ENCODE measurements at places on chromosomes 6 and 20.

DNA sequence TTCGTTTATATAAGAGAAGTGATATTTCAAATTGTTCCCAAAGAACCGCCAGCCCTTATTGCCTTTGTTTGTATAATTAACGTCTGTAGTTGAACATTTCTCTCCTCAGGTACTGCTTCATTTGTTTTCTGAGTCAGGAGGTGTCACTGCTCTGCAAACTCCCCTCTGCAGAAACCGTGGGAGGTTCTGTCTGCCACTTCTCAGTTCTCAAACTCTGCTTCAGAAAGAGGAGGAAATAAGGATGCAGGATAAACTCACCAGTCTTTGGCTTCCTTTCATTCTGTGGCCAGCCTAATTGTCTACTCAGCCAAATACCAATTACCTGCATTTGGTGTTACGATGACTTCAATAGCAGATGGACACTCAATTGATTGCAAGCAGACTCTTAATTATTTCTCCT lies 149.8 kb downstream of the PAK5 start:
- DNase-seq: no peak

- no peak for DNase-seq
Measured at GRCh38 chr20:42181064-42181463, 562.9 kb upstream of the CHD6 start.

GRCh38 chr6:14276071-14276470 lies 158.5 kb downstream of the CD83 start:
- no peak for DNase-seq

GRCh38 chr6:35911871-35912653 lies 8.8 kb downstream of the SRPK1 start:
- DNase-seq: no peak

- DNase-seq: no peak
Measured at GRCh38 chr6:167835260-167835659, 8.5 kb downstream of the AFDN start.

- no peak for DNase-seq
Measured at GRCh38 chr6:170094686-170095272, 196.1 kb downstream of the DLL1 start.

GRCh38 chr20:24587384-24588046 lies 118.1 kb downstream of the SYNDIG1 start:
- no peak for DNase-seq

DNA sequence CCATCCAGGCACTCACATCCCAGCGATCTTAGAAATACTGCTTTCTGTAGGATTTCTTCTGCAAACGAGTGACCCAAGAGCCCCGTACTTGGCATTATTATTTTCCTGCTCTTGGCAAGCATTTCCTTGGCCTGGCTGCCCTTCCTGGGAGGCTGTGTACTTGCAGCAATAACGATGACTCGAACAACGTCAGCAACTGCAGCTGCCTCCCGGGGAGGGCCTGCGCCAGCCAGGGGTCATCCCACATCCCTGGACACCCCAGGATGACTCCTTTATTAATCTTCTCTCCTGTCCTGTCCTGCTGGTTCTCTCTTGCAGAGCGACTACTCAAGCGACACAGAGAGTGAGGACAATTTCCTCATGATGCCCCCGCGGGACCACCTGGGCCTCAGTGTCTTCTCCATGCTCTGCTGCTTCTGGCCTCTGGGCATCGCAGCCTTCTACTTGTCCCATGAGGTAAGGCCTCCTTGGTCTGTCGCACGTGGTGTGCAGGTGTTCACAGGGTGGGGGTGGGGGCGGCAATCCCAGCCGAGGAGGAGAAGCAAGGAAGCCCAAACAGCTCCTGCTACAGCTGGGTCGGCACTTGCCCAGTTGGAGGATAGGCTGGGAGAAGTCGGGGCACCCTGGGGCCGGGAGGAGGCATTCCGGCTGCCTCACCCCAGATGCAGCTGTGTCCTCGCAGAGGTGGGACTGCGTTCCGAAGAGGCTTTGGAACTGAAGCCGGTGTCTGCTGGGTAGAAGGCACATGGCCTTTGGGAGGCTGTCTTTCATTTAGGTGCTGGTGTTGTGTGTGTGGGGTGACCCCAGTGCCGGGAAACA lies 115.3 kb downstream of the SYNDIG1 start:
- DNase-seq: no peak

- no peak for DNase-seq
Measured at GRCh38 chr20:43247361-43247760, 57.7 kb upstream of the PTPRT start.

- DNase-seq: peak; percentile 58
Measured at GRCh38 chr20:48897305-48898010, 24.1 kb upstream of the ARFGEF2 start.

GRCh38 chr6:76885861-76886301 lies 577.4 kb downstream of the HTR1B start:
- peak; percentile 59 for DNase-seq

GRCh38 chr20:23889775-23890187 lies 10.2 kb upstream of the CST5 start:
- DNase-seq: no peak

GRCh38 chr6:36335465-36336207 lies 1.1 kb downstream of the BNIP5 start:
- no peak for DNase-seq

GRCh38 chr20:3919352-3919751 lies 30.2 kb downstream of the PANK2 start:
- DNase-seq: peak; percentile 25

- DNase-seq: no peak
Measured at GRCh38 chr20:53524589-53525312, 68.9 kb downstream of the ZNF217 start.

DNA sequence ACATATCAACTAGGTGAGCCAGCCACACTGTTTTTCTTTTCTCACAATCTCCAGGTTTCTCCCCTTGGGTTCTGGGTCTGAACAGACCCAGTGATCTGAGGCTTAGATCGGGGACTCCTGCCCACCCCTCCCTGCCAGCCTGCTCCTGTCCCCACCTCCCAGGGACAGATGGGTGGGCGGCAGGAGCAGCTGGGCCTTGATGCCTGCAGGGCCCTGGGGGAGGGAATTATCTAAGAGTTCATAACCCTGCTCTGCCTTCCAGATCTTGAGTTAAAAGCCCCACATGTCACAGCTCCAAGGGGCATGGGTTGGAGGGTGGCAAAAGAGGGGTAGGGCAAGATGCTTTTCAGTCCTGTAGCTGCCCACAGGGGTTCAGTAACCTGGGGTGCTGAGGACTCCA lies 5.2 kb upstream of the XKR7 start:
- no peak for DNase-seq

DNA sequence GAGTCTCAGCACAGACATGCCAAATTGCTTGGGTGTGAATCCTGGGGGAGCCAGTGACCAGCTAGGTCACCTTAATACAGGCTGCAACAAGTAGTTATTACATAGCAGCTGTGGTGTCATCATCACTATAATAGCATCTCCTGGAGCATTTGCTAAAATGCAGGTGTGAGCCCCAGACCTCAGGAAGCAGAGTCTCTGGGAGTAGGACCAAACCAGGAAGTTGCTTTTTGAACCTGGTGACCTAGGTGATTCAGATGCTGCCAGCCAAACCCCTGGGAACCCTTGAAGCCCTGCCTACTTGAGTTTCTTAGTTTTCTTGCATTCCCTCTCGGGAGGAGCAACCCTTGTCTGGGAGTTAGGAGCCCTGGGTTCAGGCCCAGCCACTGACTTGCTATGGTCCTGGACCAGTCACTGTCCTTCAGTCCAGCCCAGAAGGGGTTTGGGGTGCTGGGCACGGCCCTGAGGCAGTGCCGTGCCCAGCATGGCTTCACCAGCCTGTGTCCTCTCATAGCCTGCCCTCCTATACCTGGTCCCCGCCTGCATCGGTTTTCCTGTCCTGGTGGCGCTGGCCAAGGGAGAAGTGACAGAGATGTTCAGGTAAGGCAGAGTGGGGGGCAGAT lies 39.3 kb upstream of the ID1 start:
- DNase-seq: no peak

- peak; percentile 66 for DNase-seq
Measured at GRCh38 chr6:90131614-90132423, 164.8 kb downstream of the BACH2 start.

DNA sequence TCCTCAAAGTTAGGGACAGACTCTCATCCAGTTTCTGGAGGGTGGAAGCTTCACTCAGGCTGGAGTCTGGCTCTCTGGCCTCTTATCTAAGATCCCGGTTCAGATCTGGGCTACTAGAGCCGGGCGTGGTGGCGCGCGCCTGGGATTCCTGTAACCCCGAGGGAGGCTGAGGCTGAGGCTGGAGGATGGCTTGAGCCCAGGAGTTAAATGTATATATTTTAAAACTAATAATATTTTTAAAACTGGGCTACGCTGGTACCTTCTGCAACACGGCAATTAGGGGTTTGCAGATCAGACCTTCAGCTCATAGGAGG lies 710 bp upstream of the ZNF343 start:
- no peak for DNase-seq

- DNase-seq: no peak
Measured at GRCh38 chr6:139582956-139583355, 208.5 kb upstream of the CITED2 start.

Measured in fibroblast of skin of left biceps (primary cell).